Stimulated activated CD8-positive, alpha-beta memory T cell treated with anti-CD3 and anti-CD28 coated beads, Interleukin-7, amount 100 ng/mL, for 1 hour (primary cell): ENCODE measurements at places on chromosomes 5 and 9.

DNA sequence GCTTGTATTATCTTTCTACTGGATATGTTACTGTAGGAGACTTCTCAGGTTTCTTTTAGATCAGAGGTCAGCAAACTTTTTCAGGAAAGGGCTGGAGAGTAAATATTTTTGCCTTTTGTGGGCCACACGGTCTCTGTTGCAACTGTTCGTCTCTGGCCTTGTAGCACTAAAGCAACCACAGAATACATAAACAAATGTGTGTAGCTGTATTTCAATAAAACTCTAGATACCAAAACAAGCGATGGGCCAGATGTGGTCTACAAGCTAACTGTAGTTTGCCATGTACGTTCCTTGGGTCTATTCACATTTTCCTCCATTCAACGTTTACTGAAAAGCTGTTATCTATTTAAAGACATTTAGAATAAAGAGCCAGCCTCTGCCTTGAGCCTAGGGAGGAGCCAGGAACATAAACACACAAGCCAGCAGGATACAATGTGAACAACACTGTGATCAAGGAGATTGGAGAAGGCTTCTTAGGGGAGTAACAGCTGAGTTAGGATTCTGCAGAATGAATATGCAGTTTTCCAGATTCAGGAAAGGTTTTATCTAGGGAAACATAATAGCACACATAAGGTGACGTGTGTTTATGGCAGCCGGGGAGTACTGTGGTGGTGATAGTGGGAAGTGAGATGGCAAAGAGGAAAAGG lies 33.0 kb upstream of the HOMER1 start:
- no peak for DNase-seq

GRCh38 chr9:69193685-69194032 lies 19.6 kb downstream of the TJP2 start:
- DNase-seq: no peak

DNA sequence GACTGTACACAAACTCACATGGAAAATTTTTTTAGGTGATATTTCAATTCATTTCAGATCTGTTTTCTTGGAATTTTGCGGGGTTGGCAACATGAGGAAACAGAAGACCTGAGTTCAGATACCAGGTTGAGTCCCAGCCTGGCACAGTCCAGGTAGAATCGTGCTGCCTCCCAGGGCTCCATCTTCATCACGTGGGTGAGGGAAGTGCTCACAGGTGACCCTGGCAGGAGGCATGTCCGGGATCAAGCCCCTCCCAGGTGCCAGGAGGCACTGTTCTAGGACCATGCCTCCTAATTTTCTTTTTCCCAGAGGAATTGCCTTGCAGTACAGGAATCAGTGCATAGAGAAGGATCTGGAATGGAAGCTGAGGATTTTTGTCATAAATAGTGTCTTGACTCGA lies 318.3 kb upstream of the IRX4 start:
- DNase-seq: no peak

DNA sequence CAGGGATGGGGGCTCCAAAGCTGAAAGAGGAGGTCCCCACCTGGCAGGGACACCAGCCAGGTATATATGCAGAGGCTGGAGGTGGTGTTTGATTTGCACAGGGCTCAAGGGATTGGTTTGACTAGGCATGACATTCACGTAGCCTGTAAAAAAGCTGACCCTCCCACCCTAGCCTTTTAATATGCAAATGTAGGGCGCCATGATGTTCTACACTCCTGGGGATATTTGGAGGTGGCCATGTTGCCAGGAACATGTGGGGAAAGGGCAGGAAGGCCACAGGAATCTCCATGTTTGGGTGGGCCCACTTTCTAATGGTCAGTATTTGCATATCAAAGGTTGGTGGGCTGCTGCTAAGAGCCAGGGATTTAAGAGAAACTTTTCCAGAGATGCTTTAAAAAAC lies 12.0 kb upstream of the THG1L start:
- DNase-seq: no peak

- no peak for DNase-seq
Measured at GRCh38 chr9:33331377-33331891, 41.1 kb downstream of the NFX1 start.

DNA sequence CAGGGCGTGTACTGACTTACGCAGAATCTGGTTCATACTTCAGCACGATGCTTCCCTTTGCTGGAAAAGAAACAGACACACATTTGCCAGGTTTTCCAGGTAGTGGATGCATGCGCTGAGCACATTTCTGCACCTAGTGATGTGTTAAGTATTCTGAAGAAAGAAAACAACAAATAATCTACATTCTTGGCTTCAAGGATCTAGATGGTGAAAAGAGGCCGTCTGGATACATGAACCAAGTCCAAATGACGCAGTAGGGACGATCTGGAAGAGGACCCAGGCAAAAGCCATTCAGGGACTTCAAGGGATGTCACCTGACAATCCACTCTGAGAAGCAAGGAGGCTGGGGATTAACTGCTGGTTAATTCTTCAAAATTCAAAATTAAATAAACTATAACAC lies 30.4 kb downstream of the NSUN2 start:
- DNase-seq: no peak

- DNase-seq: no peak
Measured at GRCh38 chr9:96483733-96484390, 33.9 kb downstream of the HABP4 start.

DNA sequence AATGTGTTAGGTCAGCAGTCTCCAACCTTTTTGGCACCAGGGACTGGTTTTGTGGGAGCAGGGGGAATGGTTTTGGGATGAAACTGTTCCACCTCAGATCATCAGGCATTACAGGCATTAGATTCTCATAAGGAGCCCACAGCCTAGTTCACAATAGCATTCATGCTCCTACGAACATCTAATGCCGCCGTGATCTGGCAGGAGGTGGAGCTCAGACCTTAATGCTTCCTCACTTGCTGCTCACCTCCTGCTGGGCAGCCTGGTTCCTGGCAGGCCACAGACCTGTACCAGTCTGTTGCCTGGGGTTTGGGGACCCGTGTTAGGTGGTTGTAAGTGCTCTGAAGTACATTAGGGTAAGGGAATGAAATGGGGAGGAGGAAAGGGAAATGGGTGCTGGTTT lies 9.7 kb upstream of the CTNNA1 start:
- DNase-seq: no peak

GRCh38 chr5:52808316-52808901 lies 20.7 kb downstream of the ITGA1 start:
- no peak for DNase-seq

DNA sequence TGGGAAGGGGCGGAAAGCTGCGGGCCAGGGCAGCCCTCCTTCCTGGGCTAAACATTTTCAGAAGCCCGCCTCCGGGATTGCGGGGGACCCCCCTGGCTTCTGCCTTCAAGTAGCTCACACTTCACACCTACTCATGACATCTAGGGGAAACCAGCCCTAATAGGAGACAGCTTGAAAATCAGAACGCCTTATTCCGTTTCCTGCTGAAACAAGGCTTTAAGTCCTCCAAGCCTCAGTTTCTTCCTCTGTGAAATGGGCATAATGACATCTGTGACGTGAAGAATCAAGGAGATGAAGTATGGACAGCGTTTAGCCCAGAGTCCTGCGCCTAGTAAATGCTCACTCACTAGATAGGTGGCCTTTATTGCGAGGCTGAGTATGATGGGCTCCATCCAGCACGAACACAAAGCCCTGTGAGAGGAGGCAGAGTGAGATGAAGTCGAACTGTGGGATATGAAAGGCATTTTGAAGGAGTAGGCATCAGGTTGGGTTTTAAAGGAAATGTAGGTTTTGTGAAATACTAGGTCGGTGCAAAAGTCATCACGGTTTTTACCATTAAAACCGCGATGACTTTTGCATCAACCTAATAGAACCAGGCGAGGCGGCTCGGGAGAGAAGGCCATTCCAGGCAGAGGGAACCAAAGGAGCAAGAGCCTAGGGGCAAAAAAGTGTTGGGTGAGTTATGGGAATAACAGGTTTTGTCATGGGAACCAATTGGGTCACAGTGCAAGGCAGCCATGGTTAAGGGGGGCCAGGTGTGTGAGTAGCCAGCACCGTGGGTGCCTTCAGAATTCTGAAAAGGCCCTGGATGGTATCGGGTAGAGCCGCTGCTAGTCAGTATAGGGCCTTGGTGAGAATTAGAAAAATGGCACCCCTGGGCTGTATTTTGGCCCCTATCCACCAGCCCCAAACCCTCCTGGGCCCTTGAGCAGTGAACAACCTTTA lies 1.0 kb upstream of the TSC1 start:
- no peak for DNase-seq

GRCh38 chr9:78973907-78974306 lies 597.9 kb upstream of the TLE4 start:
- no peak for DNase-seq

GRCh38 chr5:116507941-116508655 lies 66.5 kb downstream of the SEMA6A start:
- no peak for DNase-seq

DNA sequence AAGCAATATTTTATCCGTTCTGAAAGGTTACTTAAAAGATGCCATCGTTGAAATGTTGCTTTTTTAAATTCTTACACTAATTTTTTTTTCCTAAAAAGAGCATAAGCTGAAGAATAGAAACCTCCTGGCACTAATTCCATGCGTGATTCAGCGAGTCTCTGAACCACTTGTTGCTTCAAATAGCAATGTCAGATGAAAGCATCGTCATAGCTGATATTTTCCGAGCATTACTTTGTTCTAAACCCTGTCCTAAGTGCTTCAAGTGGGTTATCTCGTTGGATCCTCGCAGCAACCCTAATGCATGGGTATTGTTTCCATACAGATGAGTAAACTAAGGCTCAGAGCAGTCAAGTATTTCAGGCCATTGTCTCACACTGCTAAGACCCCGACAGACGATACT lies 79.7 kb downstream of the CDH6 start:
- no peak for DNase-seq

DNA sequence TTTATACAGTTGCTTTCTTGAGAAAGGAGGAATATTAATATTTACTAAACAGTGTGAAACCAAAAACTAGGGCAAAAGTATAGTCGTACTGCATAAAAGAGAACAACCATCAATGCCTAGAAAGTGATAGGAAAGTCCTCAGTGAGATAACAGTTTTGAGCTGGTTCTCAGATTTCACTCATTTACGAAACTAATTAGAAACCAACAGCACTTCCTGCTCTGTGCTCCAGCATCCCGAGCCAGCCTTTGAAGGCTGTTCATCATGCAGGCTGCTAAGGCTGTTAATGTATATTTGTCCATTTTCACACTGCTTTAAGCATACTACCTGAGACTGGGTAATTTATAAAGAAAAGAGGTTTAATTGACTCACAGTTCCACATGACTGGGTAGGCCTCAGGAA lies 2039.9 kb downstream of the EFNA5 start:
- DNase-seq: no peak

GRCh38 chr5:36704131-36704530 lies 97.7 kb downstream of the SLC1A3 start:
- no peak for DNase-seq

GRCh38 chr5:143641549-143642355 lies 170.2 kb upstream of the HMHB1 start:
- DNase-seq: no peak

DNA sequence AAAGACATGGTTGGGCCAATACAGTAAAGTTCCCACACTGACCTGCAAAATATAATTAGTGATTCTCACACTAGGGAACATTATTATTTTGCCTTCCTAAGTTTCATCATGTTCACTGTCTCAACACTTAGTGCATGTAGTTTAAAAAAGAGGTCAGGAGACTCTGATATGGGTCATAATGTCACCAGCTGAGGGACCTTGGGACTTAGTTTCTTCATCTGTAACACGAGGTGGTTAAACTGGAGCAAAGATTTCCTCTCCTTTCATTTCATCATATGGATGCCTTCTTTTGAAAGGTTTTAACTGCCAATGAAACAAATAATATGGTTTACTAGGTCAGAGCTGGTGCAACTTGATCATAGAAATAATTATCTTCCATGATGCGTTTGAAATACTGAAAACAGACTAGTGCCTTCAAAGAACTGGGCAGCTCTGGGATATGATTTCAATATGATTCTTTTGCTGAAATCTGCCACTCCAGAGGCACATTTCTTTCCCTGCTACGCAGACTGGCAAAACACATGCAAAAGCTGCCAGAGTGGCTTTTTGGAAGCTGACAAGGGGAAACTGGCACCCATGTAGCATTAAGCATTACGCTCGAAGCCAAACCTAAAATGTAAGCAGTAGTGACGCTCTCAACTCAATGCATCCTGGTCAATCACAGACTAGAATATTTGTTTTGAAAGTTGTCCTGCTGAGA lies 20.8 kb downstream of the RETREG1 start:
- no peak for DNase-seq
